G401 (cell line): ENCODE measurements at places on chromosomes 1 and 21. TPM values are rescaled to one million over a fixed set of nuclear protein-coding genes. Genes with fewer than 3 reads are reported as not detected.

DNA sequence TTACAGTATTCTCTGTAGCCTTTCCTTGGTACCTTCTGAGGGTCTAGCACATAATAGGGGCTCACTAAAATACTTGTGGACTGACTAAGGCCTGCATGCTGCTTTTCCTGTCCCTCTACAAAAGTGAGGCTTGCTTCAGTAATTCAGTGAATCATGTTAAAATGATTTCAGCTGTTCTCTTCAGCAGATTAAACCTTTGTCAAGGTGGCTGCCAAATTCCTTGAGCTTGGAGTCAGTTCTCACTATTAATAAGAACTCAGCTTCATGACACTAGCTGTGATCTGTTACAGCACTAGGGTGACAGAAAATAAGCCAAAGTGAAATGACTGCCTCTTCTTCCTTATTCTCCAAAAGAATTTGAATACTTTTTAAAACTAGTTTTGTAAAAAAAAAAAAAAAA is 128.8 kb downstream of the KCNN3 start:
- no peak for DNase-seq

DNA sequence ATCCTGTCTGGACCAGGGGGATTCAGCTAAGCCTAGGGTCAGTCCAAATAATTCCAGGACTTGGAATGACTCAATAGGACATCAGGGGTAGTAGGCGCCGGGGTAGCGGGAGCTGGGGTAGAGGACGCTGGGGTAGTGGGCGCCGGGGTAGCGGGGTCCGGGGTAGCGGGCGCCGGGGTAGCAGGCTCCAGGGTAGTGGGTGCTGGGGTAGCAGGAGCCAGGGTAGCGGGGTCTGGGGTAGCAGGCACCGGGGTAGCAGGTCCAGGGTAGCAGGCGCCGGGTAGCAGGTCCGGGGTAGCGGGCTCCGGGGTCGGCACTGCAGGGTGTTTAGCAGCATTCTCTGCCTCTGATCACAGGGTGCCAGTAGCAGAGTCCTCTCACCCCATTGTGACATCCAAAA is 248.9 kb downstream of the KCNJ6 start:
- no peak for DNase-seq

DNA sequence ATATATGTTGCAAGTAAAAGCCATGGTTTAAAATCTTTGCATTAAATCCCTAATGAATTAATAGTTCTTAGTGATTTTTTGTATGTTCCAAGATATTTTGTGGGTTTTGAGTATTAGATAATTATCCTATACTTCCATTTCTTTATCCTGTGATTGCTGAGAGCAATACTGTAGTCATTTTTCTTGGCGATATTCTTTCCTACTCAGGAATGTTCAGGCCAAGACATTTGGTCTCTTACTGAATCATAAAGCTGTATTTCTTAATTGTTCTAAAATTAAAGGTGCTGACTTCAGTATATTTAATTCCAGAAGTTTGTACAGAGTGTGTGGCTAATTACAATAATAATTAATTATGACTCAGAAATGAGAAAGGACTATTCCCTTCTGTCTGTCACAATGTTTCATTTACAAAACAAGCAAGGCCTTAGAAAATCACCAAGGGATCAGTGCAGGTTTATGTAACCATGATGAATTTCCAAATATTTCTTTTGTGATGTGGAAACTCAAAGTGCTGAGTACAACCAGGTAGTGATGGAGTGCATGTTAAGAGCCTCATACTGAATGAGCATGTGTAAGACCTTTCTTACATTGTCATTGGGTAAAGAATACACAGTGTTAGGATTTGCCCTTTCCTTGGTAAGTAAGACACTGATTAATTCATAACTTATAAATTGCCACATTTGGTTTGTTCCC is 161.2 kb downstream of the HMCN1 start:
- no peak for DNase-seq

DNA sequence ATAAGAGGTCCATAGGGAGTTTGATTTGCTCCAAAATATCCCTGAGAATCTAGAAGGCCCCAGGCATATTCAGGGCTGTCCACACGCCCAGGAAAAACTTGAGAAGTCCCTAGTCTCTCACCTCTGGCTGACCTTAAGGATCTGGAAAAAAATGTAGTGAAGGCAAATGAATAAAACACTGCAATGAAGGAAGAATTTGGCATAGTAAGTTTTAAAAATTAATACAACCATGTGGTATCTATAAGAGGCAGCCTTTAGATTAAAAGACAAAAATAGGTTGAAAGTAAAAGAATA is 91.3 kb downstream of the COLGALT2 start:
- DNase-seq: no peak

DNA sequence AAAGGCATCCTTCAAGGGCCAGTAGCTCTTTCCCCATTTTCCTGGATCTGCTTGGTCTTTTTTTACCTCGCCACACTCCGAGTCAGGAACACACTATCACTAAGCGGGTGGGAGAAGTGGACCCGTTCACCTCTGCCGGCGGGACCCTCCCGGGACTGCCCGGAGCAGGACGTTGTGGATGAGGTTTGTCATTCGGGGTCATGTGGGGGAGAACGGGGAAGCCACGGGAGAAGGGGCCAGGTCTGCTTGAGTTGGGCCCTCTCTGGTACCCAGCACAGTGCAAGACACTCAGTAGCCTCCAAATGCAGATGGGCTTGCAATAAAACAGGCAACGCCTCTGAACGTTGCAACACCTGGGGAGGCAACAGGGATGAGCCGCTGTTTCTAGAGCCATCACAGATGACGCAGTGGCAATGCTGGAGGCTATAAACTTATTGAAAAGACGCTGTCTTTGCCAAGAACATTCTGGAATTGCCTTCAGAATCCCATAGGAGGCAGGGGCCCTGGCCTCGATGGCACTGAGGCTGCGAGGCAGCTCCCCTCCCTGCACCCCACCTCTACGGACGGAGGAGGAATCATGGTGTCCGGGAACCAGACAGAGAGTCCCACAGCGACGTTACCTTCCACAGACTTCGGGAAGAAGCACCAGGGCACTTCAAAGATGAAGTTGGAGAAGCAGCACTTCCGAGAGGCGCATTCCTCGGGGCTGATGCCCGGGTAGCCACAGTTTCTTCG is 3.8 kb downstream of the TFF2 start:
- DNase-seq: no peak

DNA sequence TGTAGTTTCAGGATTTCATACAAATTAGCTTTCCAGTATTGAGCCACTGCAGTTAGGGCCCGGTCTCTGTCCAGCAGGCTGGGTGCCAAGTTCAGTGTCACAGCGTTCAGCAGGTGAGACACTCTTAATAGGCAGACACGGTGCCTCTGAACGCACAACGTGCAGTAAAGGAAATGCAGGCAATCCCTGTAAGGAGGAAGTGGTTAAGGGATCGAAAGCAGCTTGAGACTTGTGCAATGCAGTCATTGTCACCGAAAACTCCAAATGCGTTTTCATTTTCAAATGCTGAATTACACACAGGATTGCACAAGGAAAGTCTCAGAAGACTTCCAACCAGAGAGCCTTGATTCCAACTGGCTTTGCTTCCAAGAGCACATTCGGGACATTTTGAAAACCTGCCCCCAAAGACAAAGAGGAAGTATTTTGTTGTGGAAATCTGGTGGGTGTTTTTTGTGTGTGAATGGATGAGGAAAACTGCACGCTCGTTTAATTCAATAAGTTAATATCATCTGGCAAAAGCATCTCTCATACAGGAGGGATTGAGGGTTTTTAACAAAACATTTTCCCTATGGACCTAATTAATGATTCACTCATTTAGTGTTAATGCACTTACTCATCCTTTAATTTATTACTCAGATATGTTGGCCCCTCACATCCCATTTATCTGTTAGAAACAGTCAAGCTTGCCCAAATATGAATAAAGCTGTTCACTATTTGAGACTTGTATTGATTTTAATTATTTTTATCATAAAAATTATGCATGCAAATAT is 61.6 kb downstream of the PTGS2 start:
- no peak for DNase-seq

DNA sequence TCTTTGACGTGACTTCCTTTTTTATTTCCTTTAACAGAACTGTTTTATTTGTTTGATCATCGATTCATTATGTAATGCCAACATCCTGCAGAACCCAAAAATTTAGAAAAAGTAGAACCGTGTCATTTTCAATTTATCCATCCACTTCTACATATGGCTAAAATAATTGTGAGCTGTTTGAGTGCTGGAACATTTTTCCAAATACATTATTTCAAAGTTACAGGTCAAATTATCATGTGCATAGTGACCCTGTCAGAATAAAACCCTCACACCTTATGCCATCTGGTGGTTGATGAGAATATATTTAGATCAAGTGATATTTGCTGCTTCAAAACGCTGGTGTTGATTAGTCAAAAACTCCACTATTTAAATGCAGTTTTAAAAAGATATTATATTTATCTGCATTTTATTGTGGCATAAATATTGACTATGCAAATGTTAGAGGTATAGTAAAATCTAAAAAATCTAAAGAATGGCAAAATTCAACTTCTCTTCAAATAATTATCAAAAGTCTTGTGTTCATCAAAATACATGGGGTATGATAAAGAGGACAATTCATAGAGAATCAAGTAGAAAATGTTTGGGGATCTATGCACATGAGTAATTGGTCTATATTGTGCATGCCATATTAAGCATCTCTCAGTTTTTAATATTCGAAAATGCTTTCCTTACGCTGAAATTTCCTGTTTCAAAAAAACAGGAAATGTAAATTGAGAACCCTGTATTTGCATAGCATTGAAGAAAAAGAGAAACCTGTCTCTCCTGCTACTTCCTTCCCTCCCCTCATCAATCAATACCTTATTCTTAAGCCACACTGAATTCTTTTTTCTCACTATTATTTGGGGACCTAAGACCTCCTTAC is 39.7 kb downstream of the UBE2U start:
- peak; percentile 62 for DNase-seq

DNA sequence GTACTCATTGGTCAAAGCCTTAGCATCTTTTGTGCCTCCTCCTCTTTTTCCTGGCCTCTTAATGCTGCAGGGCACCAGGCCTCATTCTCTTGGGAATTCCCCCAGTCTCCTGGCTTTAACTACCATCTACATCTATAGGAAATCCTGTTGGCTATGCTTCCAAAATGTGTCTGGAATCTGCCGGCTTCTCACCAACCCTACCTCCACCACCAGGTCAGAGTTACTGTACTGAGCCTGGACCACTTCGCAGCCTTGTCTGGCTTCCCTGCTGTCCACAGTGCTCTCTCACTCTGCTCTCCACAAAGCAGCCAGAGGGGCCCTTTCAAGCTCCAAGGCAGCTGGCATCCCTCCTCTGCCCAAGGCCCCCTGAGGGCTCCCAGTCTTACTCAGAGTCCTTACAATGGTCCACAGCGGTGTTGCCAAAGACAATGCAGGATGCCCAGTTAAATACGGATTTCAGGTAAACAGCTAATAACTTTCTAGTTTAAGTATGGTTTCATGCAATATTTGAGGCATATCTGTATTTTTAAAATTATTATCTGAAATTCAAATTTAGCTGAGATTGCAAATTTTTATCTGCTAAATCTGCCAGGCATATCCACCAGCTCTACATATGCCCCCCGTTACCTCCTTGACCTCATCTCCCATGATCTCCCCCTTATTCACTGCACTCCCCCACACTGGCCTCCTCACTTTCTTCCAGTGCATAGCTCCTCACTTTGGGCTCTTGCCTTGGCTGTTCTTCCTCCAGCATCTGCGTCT is 34.5 kb upstream of the FAM163A start:
- DNase-seq: no peak

DNA sequence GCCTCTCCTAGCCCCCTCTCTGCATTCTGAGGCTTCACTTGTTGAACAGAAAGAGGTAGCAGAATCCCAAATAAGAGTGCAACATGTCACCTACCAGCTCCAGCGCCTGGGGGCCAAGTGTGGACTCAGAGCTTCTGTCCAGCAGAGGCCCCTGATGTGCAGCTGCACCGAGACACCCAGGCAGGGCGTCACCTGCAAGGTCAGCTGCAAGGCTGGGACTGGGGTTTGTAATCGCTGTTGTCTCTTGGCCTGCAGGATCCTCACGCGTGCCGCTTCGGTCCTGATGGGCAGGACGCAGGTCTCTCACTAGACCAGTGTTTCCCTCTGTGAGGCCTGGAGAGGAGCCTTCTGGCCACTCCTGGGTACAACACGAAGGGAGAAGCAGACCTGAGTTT is 4.3 kb upstream of the SLX9 start:
- no peak for DNase-seq

GRCh38 chr1:203464743-203465142 is 10.9 kb upstream of the PRELP start:
- DNase-seq: no peak

- no peak for DNase-seq
Observed at GRCh38 chr1:203359010-203359571, 8.2 kb upstream of the FMOD start.

DNA sequence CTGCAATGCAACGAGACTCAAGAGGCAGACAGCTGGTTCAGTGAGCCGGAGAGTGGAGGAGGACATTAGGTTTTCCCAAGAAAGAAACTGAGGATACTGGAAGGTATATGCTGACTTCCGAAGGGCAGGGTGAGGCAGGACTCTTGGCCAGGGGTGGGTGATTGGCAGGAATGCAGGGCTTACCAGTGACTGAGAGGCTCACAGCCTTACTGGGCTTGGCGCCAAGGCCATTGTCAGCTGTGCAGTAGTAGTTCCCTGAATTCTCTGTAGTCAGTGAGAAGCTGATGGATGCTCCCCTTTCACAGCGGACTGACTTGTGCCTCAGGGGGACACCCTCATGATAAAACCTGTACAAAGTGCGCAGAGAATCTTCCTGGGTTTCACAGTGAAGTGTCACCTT is 9.6 kb downstream of the FCRL5 start:
- DNase-seq: no peak

GRCh38 chr1:17717594-17718535 is 37.3 kb upstream of the ACTL8 start:
- DNase-seq: no peak

GRCh38 chr1:46596036-46596435 is 8.0 kb downstream of the MKNK1 start:
- DNase-seq: no peak

GRCh38 chr1:182681568-182681912 is 2.8 kb downstream of the RGS8 start:
- DNase-seq: no peak

- DNase-seq: no peak
Observed at GRCh38 chr1:57309630-57310029, 114.2 kb downstream of the DAB1 start.

GRCh38 chr1:7528386-7529198 is 242.5 kb upstream of the VAMP3 start:
- DNase-seq: no peak

- no peak for DNase-seq
Observed at GRCh38 chr1:108554682-108555427, 5.0 kb upstream of the EEIG2 start.

DNA sequence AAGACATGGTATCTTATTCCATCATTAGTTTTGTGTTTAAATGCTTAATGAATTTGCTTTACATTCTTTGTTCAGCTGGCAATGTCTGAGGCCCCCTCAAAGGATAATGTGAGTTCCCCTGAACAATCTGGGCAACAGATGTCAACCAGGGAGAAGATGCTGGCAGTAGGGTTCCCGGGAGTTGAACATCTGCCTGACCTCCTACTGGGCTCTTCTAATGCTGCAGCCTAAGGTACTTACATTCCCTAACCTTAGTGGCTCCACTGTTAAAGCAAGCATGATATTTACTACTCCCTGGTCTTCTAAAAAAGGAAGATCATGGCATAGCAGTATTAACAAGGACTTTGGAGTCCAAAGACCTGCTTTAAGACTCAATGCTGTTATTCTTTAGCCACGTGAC is 574.9 kb upstream of the NR5A2 start:
- DNase-seq: no peak

Gene CLDN17
- not detected in 2 replicates for total RNA-seq

Gene DPYD
- total RNA-seq: not detected in 2 replicates

Gene GNAT2
- not detected in 2 replicates for total RNA-seq

Gene DCST2
- total RNA-seq: 0.31 TPM in 1 of 2 replicates, not detected in the other

Gene FAM20B
- total RNA-seq: 9.3 and 19.7 TPM in 2 replicates
